ENCODE measurements at places on chromosomes 1 and 21. TPM values are rescaled to one million over a fixed set of nuclear protein-coding genes. Genes with fewer than 3 reads are reported as not detected.

The HMGCS2 gene
- 846 TPM for total RNA-seq

The SPRR1B gene
- total RNA-seq, result not detected

The NOTCH2 gene
- 55.3 TPM for total RNA-seq

The DYNLT5 gene
- total RNA-seq, result 3.1 TPM

The TSPEAR gene
- not detected for total RNA-seq

The OR14K1 gene
- not detected for total RNA-seq

The LMX1A gene
- 0.17 TPM for total RNA-seq

DNA sequence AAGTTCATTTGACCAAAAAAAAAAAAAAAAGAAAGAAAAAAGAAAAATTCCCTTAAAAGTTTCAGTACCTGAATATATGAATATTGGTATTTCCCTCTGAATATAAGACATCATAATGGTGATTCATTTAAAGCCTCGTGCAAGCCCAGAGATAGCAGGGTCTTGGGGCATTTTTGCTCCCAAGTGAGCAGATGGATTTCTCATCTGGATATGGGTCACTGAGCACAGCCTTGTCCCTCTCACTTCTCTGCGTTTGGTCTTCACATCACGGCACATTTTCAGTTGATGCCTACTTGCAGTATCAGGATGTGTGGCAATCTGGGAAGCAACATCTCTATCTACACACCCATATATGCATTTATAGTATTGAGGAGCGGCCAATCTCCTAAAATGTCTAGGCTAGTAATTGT, 12.7 kb downstream of the CD58 start:
- H3K27me3 ChIP-seq, result no peaks in the 10 kb centered on the region
- no peak overlapping the region for H3K4me3 ChIP-seq
- H3K36me3 ChIP-seq, result no peaks in the 10 kb centered on the region
- no peaks in the 10 kb centered on the region for H3K4me1 ChIP-seq

- peaks cover 14% of the 10 kb centered on the region for H3K4me1 ChIP-seq
- H3K27me3 ChIP-seq, result no peaks in the 10 kb centered on the region
- H3K4me3 ChIP-seq, result peak overlapping the region; percentile 30
- no peaks in the 10 kb centered on the region for H3K36me3 ChIP-seq
Measured at GRCh38 chr1:103106426-103107341, 1.6 kb downstream of the COL11A1 start.

DNA sequence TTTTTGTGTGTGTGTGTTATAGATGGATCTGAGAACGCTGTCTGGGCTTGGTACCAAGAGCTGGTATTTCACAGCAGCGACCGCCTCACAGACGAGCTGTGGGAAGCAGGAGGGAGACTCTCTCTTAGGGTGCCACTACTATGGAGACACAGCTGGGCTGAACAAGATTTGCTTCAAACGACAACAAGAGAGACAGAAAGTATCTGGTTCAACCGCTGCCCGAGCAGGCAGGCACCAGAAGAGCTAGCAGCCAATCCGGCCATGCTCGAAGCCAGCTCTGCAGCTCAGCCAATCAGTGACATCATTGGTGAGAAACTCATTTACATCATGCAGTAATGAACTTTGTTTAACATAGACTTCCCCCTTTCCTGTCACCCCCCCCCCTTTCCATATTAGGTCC, 341.3 kb downstream of the USP25 start:
- no peak for DNase-seq
- H3K27me3 ChIP-seq, result no peaks in the 10 kb centered on the region
- H3K36me3 ChIP-seq, result no peaks in the 10 kb centered on the region
- H3K4me1 ChIP-seq, result no peaks in the 10 kb centered on the region

DNA sequence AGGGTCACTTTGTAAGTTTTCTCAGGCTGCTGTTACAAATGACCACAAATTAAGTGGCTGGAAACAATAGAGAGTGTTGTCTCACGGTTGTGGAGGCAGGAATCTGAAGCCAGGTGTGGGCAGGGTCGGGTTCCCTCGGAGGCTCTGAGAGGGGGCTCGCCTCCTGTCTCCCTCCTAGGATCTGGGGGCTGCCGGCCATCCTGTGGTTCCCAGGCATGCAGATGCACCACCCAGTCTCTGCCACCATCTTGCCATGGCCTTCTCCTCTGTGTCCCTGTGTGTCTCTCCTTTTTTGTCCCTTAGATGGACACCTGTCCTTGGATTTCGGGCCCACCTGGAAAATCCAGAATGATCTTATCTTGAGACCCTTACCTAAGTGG, 4.8 kb downstream of the TP73 start:
- H3K27me3 ChIP-seq, result peaks cover 2% of the 10 kb centered on the region
- no peak overlapping the region for H3K4me3 ChIP-seq
- H3K36me3 ChIP-seq, result no peaks in the 10 kb centered on the region
- peaks cover 5% of the 10 kb centered on the region for H3K4me1 ChIP-seq
- H3K27ac ChIP-seq, result no peak overlapping the region
- DNase-seq, result no peak

DNA sequence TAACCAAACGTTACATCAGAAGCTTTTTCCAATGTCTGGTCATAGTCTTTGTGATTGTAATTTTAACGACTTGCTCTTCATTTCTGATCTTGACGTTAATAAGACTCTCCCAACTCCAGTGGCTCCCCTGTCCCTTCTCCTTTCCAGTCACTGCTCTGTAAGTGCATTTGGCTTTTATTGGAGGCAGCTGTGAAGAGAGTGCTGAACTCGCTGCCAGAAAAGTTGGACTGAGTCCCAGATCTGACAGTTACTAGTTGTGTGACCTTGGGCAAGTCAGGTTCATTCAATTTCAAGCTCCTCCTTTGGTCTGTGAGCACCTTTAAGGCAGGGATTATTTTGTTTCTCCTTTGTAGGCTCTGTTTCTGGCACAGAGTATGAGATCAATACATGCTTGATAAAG, 109.6 kb upstream of the TSPAN2 start:
- no peak overlapping the region for H3K4me3 ChIP-seq
- H3K27ac ChIP-seq, result no peak overlapping the region
- no peaks in the 10 kb centered on the region for H3K36me3 ChIP-seq
- H3K4me1 ChIP-seq, result no peaks in the 10 kb centered on the region

DNA sequence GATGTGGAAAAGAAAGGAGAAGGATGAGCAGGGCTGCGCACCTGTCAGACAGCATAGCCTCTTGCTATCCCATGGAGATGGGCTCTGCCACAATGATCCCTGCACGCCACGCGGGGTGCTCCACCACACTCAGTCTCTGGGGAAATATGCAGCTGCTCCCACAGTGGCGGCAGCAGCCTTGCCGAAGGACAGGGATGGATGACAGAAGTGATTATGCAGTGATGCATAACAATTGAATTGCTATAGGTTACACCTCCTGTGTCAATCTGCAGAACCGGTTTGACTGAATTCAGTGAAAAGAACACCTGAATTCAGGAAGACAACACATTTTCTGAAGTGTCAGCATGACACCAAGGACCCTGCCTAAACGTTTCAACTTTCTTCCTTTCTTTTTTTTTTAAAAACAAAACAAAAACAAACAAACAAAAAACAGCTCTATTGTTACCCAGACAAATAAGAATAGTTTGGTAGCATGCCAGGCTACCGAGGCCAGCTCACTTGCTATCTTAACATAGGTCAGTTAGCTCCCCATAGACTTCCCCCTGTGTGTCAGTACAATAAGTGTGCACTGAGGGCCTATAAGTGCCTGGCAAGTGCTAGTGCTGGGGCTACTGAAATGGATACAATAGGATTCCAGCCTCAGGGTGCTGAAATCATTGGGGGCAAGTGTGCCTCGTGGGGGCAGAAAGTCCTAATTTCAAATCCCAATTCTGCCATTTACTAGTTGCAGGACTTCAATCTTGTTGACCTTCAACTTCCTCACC, 127.6 kb upstream of the LMO4 start:
- H3K4me3 ChIP-seq, result no peak overlapping the region
- H3K36me3 ChIP-seq, result no peaks in the 10 kb centered on the region
- no peak for DNase-seq
- H3K27me3 ChIP-seq, result peaks cover 4% of the 10 kb centered on the region
- H3K27ac ChIP-seq, result no peak overlapping the region

- peak overlapping the region; percentile 93 for H3K4me3 ChIP-seq
- H3K4me1 ChIP-seq, result peaks cover 15% of the 10 kb centered on the region
- DNase-seq, result no peak
- peak overlapping the region; percentile 90 for H3K27ac ChIP-seq
Measured at GRCh38 chr1:162498496-162498810, 835 bp downstream of the UHMK1 start.

DNA sequence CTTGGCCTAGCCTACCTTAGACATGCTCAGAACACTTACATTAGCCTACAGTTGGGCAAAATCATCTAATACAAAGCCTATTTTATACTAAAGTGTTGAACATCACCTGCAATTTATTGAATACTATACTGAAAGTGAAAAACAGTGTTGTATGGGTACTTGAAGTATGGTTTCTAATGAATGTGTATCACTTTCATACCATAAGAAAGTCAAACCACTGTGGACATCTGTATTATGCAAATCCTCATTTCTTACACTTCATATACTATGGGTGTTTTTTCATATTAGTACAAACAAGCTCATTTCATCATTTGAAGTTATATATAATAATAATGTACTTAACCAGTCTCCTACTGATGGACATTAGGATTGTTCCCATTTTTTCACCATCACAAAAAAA, 41.2 kb downstream of the TDRD5 start:
- H3K4me1 ChIP-seq, result no peaks in the 10 kb centered on the region
- no peak for DNase-seq
- no peak overlapping the region for H3K4me3 ChIP-seq
- H3K27ac ChIP-seq, result no peak overlapping the region

- no peak overlapping the region for H3K4me3 ChIP-seq
- peaks cover 10% of the 10 kb centered on the region for H3K36me3 ChIP-seq
- H3K4me1 ChIP-seq, result peaks cover 40% of the 10 kb centered on the region
Measured at GRCh38 chr1:151989211-151989862, 4.3 kb downstream of the S100A10 start.

DNA sequence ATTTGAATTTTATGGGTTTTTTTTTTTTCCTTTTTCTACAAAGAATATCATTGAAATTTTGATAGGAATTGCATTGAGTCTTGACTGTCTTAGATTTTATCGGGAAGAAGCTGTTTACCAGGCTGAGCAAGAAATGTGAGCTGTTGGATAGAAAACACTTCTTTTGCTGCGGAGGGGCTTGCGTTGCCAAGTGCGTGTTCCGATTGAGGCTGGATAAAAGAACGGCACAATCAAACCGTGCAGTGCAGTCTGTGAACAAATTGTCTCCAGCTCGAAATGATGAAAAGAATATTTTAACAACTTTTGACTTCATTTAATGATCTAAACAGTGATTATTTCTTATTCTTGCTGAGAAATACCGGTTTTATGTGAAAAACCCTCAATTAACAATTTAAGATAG, 149.4 kb downstream of the RYR2 start:
- no peaks in the 10 kb centered on the region for H3K4me1 ChIP-seq
- no peak for DNase-seq
- no peaks in the 10 kb centered on the region for H3K36me3 ChIP-seq
- no peak overlapping the region for H3K4me3 ChIP-seq
- H3K27ac ChIP-seq, result no peak overlapping the region

GRCh38 chr1:207298186-207298585, 23.3 kb upstream of the CD55 start:
- no peaks in the 10 kb centered on the region for H3K36me3 ChIP-seq
- peaks cover 11% of the 10 kb centered on the region for H3K4me1 ChIP-seq
- no peak overlapping the region for H3K4me3 ChIP-seq
- no peak overlapping the region for H3K27ac ChIP-seq

DNA sequence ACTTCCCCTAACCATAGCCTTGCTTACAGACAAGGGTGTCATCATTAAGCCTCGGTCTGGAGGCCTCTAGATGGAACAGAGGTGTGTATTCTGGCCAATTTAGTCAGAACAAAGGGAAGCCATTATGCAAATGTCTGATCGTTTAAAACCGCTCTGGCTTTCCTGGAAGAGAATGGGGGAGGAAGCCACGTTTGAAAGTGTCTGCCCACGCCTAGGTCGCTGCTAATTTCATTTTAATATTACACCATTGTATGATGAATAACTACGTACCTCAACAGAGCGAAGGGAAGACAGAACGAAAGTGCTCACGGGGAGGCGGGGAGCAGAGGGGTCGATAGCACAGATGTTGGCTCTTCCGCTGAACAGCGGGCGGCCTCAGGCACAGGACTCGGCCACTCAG, 41.1 kb upstream of the CSF3R start:
- no peak overlapping the region for H3K4me3 ChIP-seq
- no peaks in the 10 kb centered on the region for H3K36me3 ChIP-seq
- H3K27me3 ChIP-seq, result no peaks in the 10 kb centered on the region
- H3K27ac ChIP-seq, result no peak overlapping the region

GRCh38 chr1:55572878-55573734, 357.9 kb upstream of the USP24 start:
- DNase-seq, result no peak
- no peaks in the 10 kb centered on the region for H3K4me1 ChIP-seq
- H3K27ac ChIP-seq, result no peak overlapping the region
- no peaks in the 10 kb centered on the region for H3K36me3 ChIP-seq
- no peak overlapping the region for H3K4me3 ChIP-seq

- no peak overlapping the region for H3K4me3 ChIP-seq
- no peaks in the 10 kb centered on the region for H3K36me3 ChIP-seq
- no peaks in the 10 kb centered on the region for H3K27me3 ChIP-seq
- peak overlapping the region; percentile 83 for H3K27ac ChIP-seq
Measured at GRCh38 chr1:8004803-8005573, 21.1 kb downstream of the ERRFI1 start.

DNA sequence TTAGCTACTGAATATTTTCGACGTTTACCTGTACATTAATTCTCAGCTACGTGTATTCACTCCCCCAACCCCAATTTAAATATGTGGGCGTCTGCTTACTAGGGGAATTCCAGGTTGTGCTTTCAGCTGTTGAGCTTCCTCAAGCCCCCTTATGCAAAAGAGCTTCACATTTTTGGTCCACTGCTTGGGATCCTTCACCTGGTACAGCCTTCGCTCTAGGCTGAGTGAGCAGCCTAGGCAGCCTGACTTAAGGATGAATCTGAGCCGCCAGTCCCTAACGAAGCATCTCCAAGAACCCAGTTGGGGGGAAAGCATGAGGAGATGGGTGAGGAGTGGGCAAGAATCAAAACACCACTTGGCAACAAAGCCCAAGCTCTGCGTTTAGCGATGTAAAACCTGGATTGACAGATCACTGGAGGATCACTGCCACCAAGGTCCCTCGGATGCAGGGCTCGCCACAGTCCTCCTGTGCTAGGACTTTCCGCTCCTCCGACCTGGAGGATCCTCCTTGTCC, 674 bp downstream of the BCL10 start:
- peak overlapping the region; percentile 90 for H3K27ac ChIP-seq
- peak overlapping the region; percentile 97 for H3K4me3 ChIP-seq
- H3K4me1 ChIP-seq, result peaks cover 18% of the 10 kb centered on the region
- no peak for DNase-seq

GRCh38 chr1:157090196-157090647, 9.4 kb downstream of the ETV3L start:
- H3K4me1 ChIP-seq, result peaks cover 9% of the 10 kb centered on the region
- H3K27me3 ChIP-seq, result no peaks in the 10 kb centered on the region
- peak; percentile 91 for DNase-seq

Measured in liver (tissue), 10 donors.